ENCODE measurements at places on chromosomes 7 and 10.

- DNase-seq: no peak
These were observed 157.1 kb upstream of the PRKCQ start for GRCh38 chr10:6737080-6737641.

- no peak for DNase-seq
These were observed 11.3 kb downstream of the ADAM12 start for GRCh38 chr10:126376956-126377355.

DNA sequence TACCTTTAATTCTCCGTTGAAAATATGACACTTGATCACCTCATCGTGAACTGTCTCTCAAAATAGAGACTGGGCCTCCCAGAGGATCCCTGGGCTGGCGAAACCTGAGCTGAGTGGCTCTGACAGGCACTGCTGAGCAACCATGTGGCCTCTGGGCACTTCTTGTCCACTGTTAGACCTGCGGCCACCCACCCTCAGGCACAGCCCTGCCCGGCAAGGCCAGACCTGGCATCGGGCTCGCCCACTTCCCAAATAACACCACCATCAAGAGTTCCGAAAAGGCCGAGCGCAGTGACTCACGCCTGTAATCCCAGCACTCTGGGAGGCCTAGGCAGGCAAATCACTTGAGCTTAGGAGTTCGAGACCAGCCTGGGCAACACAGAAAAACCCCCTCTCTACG, 82.5 kb downstream of the COBL start:
- no peak for DNase-seq

- DNase-seq: no peak
These were observed 544.6 kb upstream of the PHF14 start for GRCh38 chr7:10429031-10429430.
